Kidney epithelial cell (primary cell): ENCODE measurements at places on chromosomes 11 and 22. TPM values are rescaled to one million over a fixed set of nuclear protein-coding genes. Genes with fewer than 3 reads are reported as not detected.

DNA sequence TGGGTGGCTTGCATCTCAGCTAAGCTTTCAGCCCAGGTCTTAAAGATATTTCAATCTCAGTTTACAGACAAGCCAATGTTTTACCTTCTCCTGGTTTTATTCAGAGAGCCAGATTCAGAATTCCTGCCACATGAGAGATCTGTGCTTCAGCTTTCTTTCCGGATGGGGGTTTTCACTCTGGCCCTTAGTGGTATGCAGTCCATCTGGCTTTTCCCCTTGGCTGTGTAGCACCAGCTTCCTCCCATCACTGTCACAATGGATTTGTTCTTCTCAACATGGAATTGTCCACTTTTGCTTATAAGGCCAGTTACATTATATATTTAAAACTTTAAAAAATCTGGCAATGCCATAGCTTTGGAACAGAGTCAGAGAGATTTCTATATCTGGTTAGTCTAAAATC lies 303.9 kb downstream of the ETS1 start:
- no peak for DNase-seq

DNA sequence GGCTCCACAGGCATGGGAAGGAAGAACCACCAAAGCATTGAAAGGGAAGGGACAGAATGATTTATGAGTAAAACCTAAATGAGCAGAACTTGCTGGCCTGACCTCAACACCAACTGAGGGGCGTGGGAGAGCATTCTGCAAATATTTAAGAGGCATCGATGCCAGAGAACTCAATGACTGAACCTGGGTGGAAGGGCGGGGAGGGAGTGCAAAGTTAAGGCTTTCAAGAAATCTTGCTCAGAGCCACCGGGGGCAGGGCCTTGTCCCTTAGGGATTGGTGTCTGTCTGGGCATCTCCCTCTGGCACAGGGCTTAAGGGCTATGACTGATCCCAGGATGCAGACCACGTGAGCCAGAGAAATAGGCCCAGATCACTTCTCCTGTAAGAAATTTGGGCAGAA lies 137.1 kb downstream of the ADAMTS15 start:
- peak; percentile 44 for DNase-seq

DNA sequence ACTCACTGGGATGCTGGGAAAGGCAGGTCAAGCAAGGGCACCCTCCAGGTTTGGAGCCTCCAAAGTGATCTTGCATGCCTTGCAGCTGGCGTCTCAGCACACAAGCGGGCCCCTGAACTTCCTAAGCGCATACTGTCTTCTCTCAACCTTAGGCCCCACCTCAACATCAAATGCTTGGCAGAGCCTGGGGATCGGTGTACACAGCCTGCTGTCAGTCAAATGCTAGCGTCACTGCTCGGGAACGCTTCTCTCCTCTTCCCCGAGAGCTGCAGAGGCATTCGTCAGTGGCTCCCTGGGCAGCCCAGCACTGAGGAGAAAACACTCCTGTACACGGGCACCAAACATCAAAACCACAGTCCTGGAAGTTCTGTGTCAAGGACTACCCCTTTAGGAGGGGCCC lies 124.9 kb downstream of the C11orf58 start:
- no peak for DNase-seq

- DNase-seq = peak; percentile 76
Measured at GRCh38 chr11:74330075-74330858, 18.8 kb upstream of the P4HA3 start.

MMP27 gene
- total RNA-seq = not detected in 2 replicates

SLC22A9 gene
- not detected in 2 replicates for total RNA-seq

DNA sequence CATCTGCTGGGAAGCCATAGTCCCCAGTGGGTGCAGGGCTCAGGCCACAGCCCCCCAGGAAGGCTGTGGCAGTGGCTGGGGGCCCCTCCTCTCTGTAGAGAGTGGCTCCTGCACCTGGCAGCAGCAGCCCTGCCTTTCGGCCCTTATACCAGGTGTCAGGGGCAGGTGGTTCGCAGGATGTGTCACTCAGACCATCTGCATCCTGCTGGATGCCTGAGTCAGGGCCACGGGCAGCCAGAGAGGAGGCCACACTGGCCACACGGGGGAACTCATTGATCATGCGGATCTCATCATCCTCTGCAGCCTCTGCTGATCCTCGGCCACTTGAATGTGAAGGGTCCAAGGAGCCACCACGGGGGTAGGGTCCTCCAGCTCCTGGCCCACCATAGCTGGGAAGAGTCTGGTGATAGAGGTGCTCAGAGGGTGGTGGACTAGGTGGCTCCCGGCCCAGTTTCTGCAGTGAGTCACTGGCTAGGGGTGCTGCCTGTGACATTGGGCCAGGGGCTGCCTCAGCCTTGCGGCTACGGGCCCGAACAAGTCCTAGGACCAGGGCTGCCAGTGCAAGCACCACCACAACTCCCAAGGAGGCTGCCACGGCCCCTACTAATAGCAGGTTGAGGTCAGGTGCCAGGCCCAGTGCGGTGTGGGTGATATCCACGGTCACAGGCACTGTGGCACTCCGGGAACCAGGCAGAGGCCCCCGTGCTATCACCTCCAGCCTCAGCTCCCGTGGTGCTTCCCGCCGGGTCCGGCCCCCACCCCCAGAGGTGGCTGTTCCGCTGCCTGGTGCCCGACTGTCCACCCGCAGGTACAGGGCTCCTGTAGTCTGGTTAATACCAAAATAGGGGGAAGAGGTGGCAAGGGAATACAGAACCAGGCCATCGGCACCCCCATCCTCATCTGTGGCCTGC lies 3.3 kb upstream of the TPP1 start:
- no peak for DNase-seq

GRCh38 chr11:19283991-19284390 lies 43.2 kb upstream of the E2F8 start:
- no peak for DNase-seq

NR1H3 gene
- total RNA-seq = 3.8 and 7.3 TPM in 2 replicates

GRCh38 chr11:128575961-128576350 lies 11.4 kb downstream of the ETS1 start:
- DNase-seq = no peak

DNA sequence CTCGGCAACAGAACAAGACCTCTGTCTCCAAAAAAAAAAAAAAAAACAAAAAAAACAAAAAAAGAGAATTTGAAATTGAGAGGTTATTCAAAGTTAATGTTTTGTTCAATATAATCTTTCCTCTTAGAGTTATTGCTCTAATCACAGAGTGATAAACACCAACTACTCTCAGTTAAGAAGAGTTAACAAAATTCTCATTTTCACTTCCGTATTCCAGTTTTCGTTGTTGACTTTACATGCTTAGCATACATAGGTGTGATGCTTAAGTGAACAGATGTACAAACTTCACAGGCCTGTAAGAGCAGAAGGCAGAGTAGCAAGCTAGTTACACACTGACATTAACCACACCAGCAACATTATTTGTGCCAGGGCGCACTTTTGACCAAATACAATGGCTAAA lies 12.3 kb downstream of the EIF4ENIF1 start:
- DNase-seq = no peak

GRCh38 chr11:63537293-63538101 lies 889 bp downstream of the PLAAT4 start:
- no peak for DNase-seq

- no peak for DNase-seq
Measured at GRCh38 chr22:24716602-24717001, 57.9 kb downstream of the PIWIL3 start.

- DNase-seq = no peak
Measured at GRCh38 chr22:49299821-49300231, 527.8 kb downstream of the BRD1 start.

DNA sequence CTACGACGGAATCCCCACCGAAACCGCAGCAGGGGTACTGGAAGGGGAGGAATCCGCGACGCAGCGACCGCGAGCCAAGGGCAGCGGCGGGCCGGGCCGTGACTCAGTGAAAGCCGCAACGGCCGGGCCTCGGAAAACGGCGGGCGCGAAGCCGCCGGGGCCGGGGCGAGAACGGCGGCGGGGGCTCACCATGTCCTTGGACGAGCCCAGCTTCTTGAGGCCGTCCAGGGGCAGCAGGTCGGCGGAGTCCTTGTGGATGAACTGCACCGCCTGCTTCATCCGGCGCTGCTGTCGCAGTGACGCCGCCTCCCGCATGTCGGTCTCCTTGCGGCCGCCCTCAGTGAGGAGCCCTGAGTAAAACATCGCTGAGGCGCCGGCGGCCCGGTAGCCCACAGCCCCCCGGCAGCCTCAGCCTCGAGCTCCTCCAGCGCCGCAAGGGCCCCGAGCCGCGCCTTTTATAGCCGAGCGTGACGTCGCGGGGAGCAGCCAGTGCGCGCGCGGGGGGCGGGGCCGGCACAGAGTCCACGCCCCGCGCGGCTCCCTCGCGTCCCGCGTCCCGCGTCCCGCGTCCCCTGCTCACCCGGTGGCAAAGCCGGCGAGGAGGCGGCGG lies at the start of gene NRIP3:
Gene NRIP3, minus strand, starts transcription at position 429 of the 610 bp plus-strand sequence. Its CDS starts 66 bp downstream, at position 363.
- DNase-seq = no peak

- DNase-seq = no peak
Measured at GRCh38 chr22:45642986-45643385, 28.6 kb upstream of the ATXN10 start.

DNA sequence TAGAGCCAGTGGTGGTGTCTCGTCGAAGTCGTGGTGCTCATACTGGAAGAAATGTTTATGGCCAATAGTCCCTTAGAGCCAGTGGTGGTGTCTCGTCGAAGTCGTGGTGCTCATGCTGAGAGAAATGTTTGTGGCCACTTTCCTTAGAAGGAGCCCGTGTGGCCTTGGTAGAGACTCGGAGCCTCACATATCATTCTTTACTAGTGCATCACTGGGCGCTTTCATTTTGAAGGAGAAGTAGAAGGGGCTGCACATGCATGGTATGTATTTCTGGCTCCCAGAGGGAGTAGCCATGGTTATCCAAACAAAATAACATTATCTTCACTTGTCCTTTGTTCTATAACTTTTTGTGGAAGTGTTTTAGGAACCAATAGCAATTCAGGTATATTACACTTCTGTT lies 69.5 kb downstream of the JAM3 start:
- DNase-seq = no peak

GRCh38 chr22:40256516-40256915 lies 78.8 kb downstream of the TNRC6B start:
- no peak for DNase-seq

DNA sequence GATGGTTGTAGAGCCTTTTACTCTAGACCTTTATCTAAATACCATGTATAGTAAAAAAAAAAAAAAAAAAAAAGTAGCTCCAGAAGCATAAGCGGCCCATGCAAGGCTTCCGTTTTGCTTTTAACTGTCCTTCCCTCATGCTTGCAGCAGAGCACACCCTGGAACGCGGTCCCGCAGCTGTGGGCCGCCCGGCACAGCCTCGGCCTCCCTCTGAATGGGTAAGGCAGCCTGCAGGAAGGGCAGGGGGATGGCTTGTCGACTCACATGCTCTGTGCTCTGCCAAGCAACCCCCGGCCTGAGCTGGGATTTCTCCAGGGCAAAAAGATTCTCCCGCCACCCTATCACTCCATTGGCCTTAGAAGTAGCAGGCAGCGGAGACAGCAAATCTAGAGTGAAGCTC lies 101.4 kb upstream of the BID start:
- no peak for DNase-seq
